ENCODE measurements at places on chromosomes 7 and 10. TPM values are rescaled to one million over a fixed set of nuclear protein-coding genes. Genes with fewer than 3 reads are reported as not detected.

DNA sequence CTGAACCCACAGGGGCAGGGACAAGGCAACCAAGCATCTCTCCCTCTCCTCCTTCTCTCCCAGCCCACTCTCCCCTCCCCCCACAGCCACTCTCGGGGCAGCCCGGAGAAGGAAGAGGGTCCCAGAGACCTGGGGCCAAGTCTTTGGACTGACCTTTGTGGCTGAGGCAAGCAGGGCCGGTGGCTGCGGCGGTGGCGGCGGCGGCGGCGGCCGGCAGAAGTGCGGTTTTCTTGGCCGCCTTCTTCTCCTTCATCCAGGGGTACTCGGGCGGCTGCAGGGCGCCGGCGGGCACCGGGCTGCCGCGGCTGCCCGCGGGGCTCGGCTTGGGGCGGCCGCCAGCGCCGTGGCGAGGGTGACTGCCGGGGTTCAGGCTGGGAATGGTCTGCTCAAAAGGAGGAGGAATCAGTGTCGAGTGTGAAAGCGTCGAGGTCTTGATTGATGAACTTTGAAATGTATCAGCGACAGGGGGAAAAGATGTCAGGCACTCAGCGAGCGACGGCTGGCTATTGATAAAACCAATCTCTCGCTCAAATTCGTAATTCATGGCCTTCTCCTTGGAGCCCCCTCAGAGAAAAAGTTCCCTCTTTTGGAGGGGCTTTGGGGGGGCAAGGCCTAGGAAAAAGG is 414 bp downstream of the HOXA2 start:
- peaks cover 1% of the 10 kb centered on the region for H3K36me3 ChIP-seq
- H3K4me3 ChIP-seq: peak overlapping the region; percentile 72
- H3K27ac ChIP-seq: no peak overlapping the region
- peaks cover 44% of the 10 kb centered on the region for H3K4me1 ChIP-seq

- H3K4me3 ChIP-seq: no peak overlapping the region
- no peak for DNase-seq
- no peak overlapping the region for H3K27ac ChIP-seq
- no peaks in the 10 kb centered on the region for H3K4me1 ChIP-seq
- H3K27me3 ChIP-seq: no peaks in the 10 kb centered on the region
- H3K36me3 ChIP-seq: no peaks in the 10 kb centered on the region
These were observed 135.7 kb downstream of the INHBA start for GRCh38 chr7:41567031-41567730.

GRCh38 chr10:22444219-22444788 is 99.0 kb downstream of the SPAG6 start:
- peaks cover 10% of the 10 kb centered on the region for H3K4me1 ChIP-seq
- no peak for DNase-seq
- H3K27me3 ChIP-seq: peaks cover 20% of the 10 kb centered on the region
- H3K36me3 ChIP-seq: no peaks in the 10 kb centered on the region

DNA sequence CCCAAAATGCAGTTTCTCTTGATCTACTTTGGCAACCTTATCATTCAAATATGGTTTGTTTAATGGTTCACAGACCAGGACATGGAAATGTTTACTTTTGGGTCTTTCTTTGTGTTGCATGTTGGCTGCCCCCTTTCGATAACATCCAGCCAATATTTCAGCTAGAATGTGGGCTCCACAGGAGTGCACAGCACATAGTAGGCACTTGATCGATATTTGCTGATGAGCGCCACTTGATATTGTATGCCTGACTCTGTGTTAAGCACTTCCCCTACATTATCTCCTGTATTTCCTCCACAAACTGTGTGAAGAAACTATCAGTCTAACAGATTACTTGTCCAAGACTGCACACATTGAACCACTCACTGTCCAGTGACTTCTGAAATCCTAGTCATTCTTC is 60.2 kb downstream of the SMURF1 start:
- no peaks in the 10 kb centered on the region for H3K27me3 ChIP-seq
- H3K4me1 ChIP-seq: peaks cover 12% of the 10 kb centered on the region
- no peak overlapping the region for H3K4me3 ChIP-seq
- H3K36me3 ChIP-seq: peaks cover 6% of the 10 kb centered on the region

- no peak overlapping the region for H3K4me3 ChIP-seq
- H3K36me3 ChIP-seq: peaks cover 10% of the 10 kb centered on the region
- DNase-seq: no peak
- no peaks in the 10 kb centered on the region for H3K4me1 ChIP-seq
- no peaks in the 10 kb centered on the region for H3K27me3 ChIP-seq
These were observed 486.5 kb downstream of the CALN1 start for GRCh38 chr7:71925663-71926062.

DNA sequence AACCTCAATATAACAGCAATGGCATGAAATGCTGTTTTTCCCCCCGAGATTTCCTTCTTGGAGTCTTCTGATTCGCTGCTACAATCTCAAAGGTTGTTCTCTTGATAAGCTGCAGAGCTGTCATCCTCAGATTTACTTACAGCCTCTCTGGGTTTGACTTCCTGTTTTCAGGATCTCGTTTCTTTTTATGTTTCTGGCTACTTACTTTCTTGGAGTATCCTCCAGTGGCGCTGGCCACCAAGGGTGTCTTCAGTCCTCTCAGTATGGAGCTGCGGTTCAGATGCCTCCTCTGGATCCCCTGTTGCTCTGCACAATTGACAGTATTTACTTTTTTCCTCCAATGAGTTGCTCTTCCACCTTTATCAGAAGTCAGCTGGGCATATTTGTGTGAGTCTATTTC is 152.0 kb upstream of the TMEM72 start:
- no peak overlapping the region for H3K27ac ChIP-seq
- DNase-seq: no peak
- H3K27me3 ChIP-seq: no peaks in the 10 kb centered on the region
- no peak overlapping the region for H3K4me3 ChIP-seq
- H3K36me3 ChIP-seq: no peaks in the 10 kb centered on the region
- no peaks in the 10 kb centered on the region for H3K4me1 ChIP-seq

- H3K4me1 ChIP-seq: no peaks in the 10 kb centered on the region
- H3K36me3 ChIP-seq: peaks cover 1% of the 10 kb centered on the region
- H3K27me3 ChIP-seq: no peaks in the 10 kb centered on the region
- H3K27ac ChIP-seq: no peak overlapping the region
- H3K4me3 ChIP-seq: no peak overlapping the region
- DNase-seq: no peak
These were observed 168.2 kb downstream of the DPY19L1 start for GRCh38 chr7:34869057-34869456.

- H3K36me3 ChIP-seq: no peaks in the 10 kb centered on the region
- no peak overlapping the region for H3K27ac ChIP-seq
- H3K4me3 ChIP-seq: no peak overlapping the region
- H3K4me1 ChIP-seq: no peaks in the 10 kb centered on the region
- DNase-seq: no peak
These were observed 277.4 kb downstream of the CCSER2 start for GRCh38 chr10:84605802-84606201.

GRCh38 chr10:128721963-128722445 is 595.8 kb upstream of the MKI67 start:
- H3K4me3 ChIP-seq: no peak overlapping the region
- no peak overlapping the region for H3K27ac ChIP-seq
- H3K27me3 ChIP-seq: no peaks in the 10 kb centered on the region
- H3K36me3 ChIP-seq: no peaks in the 10 kb centered on the region
- no peaks in the 10 kb centered on the region for H3K4me1 ChIP-seq

DNA sequence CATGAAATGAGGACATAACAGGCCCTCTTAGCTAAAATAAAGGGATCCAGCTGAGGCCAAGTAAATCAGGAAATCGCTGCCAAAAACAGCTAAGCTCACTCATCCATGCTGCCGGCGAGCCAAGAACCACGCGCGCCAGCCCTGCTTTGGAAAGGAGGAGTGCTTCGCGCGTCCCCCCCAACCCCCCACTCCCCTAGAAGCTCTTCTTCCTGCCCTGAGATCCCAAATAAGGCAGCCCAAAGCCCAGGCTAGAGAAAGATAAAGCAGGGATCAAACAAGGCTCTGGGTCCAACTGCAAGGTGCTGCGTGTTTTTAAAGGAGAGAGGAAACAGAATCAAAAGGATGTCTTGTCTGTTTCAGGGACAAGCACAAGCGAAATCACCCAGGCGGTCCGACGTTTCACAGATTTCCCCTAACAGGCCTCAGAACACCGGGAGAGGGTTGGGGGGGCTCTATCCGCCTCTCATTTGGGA is 168.3 kb upstream of the AUTS2 start:
- H3K4me1 ChIP-seq: peaks cover 13% of the 10 kb centered on the region
- H3K36me3 ChIP-seq: peaks cover 3% of the 10 kb centered on the region
- DNase-seq: no peak
- no peak overlapping the region for H3K27ac ChIP-seq
- no peak overlapping the region for H3K4me3 ChIP-seq

DNA sequence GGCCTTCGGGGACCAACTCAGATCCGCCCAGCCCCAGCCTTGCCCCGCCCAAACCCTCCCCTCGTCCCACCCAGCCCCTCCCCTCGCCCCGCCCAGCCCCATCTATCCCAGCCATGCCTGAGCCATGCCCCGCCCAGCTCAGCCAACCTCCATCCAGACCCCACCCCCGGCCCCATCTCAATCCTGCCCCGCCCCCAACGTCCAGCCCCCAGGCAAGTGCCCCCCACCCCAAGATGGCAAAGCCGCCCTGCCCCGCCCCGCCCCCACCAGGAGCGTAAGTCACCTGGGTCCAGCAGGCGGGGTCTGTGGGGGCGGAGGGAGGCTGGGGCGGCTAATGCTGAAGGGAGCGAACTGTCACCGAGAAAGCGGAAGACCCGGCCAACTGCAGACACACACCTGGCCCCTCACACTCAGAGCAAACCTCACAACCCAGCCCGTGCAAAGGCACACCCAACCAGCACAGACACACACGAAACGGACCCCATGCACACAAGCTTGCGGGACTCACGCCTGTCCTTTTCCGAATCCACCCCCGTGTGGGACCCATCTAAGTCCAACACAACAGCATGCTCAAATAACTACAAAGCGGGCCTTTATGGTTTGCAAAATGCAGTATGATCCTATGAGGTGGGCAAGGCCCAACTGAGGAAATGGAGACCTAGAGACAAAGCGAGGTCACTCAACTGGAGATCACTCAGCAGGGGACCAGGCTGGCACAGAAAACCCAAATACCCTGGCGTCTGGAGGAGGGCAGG is 11.5 kb upstream of the OGA start:
- DNase-seq: peak; percentile 81
- peak overlapping the region; percentile 87 for H3K4me3 ChIP-seq
- peaks cover 44% of the 10 kb centered on the region for H3K4me1 ChIP-seq
- H3K36me3 ChIP-seq: no peaks in the 10 kb centered on the region
- peak overlapping the region; percentile 88 for H3K27ac ChIP-seq

DNA sequence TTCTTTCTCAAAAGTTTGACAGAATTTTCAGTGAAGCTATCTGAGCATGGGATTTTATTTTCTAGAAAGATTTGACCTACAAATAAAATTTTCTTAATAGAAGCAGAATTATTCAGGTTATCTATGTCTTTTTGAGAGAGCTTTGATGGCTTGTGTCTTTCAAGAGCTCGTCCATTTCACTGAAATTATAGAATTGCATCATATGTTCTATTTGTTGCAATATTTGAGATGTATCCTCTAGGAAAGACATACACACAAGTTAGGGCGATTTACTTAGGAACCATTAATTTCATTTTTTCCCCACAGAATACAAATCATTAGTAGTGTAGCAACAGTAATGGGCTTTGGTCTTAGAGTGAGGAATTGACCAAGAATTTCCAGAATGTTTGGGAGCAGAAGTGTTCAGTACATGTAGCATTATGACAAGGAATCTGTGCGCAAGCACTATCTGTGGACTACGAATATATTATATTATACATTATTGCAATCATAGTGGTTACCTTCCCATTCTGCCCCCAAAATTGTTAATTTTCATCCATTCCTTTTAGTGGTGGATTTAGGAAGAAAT is 12.8 kb upstream of the COL17A1 start:
- peaks cover 7% of the 10 kb centered on the region for H3K27me3 ChIP-seq
- no peak for DNase-seq
- peaks cover 5% of the 10 kb centered on the region for H3K4me1 ChIP-seq
- H3K36me3 ChIP-seq: no peaks in the 10 kb centered on the region

DNA sequence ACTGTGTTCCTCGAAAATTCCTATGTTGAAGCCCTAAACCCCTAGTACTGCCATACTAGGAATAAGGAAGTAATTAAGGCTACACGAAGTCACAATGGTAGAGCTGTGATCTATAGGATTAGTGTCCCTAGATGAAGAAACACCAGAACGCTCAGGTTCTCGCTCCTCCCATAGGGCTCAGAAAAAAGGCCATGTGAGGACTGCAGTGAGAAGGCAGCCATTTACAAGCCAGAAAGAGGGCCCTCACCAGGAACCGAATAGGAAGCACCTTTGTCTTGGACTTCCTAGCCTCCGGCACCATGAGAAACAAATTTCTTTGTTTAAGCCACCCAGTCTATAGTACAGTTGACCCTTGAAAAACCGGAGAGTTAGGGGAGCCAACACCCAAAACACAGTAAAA is 46.2 kb downstream of the CACUL1 start:
- H3K27me3 ChIP-seq: no peaks in the 10 kb centered on the region
- H3K4me3 ChIP-seq: no peak overlapping the region
- H3K36me3 ChIP-seq: no peaks in the 10 kb centered on the region
- H3K27ac ChIP-seq: no peak overlapping the region
- DNase-seq: no peak

DNA sequence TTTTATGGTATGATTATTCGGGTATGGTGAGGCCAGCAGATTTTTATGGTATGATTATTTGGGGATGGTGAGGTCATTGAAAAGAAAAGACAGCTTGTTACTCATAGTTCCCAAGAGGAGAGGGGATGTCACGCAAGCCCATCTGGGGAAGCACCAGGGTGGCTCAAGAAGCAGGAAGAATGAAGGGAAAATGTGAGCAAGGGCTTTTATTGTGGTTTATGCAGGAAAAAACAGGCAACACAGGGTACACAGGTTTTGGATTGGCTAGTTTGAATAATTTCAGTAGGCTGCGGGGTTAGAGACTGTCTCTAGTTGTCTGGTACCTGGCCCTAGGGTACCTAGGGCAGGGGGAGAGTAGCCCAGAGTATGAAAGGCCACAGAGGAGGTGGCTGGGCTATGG is 26.8 kb upstream of the DGKI start:
- H3K4me3 ChIP-seq: peak overlapping the region; percentile 66
- H3K27me3 ChIP-seq: no peaks in the 10 kb centered on the region
- H3K36me3 ChIP-seq: peaks cover 2% of the 10 kb centered on the region
- H3K27ac ChIP-seq: peak overlapping the region; percentile 87
- peaks cover 25% of the 10 kb centered on the region for H3K4me1 ChIP-seq

GRCh38 chr7:24889611-24890010 is 90.4 kb downstream of the OSBPL3 start:
- DNase-seq: no peak
- no peak overlapping the region for H3K4me3 ChIP-seq
- H3K4me1 ChIP-seq: peaks cover 30% of the 10 kb centered on the region
- H3K36me3 ChIP-seq: peaks cover 2% of the 10 kb centered on the region
- no peak overlapping the region for H3K27ac ChIP-seq
- H3K27me3 ChIP-seq: no peaks in the 10 kb centered on the region

DNA sequence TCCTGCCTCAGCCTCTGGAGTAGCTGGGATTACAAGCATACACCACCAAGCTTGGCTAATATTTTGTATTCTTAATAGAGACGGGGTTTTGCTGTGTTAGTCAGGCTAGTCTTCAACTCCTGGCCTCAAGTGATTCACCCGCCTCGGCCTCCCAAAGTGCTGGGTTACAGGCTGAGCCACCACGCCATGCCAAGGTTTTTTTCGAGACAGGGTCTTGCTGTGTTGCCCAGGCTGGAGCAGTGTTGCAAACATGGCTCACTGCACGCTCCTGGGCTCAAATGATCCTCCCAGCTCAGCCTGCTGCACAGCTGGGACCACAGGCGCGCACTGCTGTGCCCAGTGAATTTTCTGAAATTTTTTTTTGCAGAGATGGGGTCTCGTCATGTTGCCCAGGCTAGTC is 3.3 kb upstream of the SEC31B start:
- no peak overlapping the region for H3K27ac ChIP-seq
- no peaks in the 10 kb centered on the region for H3K27me3 ChIP-seq
- DNase-seq: no peak
- H3K36me3 ChIP-seq: peaks cover 10% of the 10 kb centered on the region
- H3K4me3 ChIP-seq: no peak overlapping the region

Gene SLC39A12
- not detected for total RNA-seq

Gene SLC26A4
- total RNA-seq: 7.9 TPM

Gene STAG3
- total RNA-seq: 121 TPM

Gene UCN3
- total RNA-seq: not detected

Gene CYP2C19
- 0.42 TPM for total RNA-seq

Gene HDAC9
- 0.55 TPM for total RNA-seq

Gene CUZD1
- 1.7 TPM for total RNA-seq

Measured in activated T-cell treated with anti-CD3 and anti-CD28 coated beads, Interleukin-2, amount 50 U/mL, for 72 hours (primary cell).